ENCODE measurements at places on chromosomes 11 and 22.

DNA sequence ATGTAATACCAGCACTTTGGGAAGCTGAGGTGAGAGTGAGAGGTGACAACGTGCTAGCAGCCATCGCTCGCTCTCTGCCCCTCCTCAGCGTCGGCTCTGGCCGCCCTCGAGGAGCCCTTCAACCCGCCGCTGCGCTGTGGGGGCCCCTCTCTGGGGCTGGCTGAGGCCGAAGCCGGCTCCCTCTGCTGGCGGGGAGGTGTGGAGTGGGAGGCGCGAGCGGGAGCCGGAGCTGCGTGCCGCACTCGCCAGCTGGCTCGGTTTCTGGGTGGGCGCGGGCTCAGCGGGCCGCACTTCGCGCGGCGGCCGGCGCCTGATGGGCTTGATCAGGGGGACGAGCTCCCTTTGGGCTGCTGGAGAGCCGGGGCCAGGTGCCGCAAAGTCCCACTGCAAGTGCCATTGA is 98.9 kb upstream of the UBASH3B start:
- peak; percentile 79 for DNase-seq

DNA sequence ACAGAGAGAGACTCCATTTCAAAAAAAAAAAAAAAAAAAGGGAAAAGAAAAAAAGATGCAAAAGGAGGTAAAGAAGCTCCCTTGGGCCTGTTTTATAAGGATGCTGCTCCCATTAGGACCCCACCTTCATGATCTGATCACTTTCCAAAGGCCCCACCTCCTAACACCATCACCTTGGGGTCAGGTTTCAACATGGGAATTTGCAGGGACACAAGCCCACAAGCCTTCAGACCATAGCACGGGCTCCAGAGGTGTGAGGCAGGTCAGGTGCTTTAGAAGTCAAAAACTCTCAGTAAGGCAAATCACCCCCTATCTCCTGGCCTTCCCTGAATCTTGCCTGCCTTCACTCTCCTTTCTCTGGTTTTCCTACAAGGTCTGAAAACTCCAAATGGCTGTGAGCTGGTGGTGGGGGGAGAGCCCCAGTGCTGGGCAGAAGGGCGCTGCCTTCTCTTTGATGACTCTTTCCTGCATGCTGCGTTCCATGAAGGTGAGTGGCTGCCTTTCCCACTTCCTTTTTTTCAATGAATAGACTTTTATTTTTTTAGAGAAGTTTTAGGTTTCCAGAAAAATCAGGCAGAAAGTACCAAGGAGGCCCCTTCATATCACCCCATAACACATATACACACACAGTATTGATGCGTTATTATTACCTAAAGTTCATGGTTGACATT is 13.2 kb downstream of the ASPHD2 start:
- DNase-seq: no peak

- peak; percentile 56 for DNase-seq
Observed at GRCh38 chr22:46537225-46537945, at the start of gene CELSR1. Gene CELSR1, minus strand, starts transcription at chr22:46537620. Its CDS starts 450 bp downstream, at chr22:46537170.

GRCh38 chr11:59767225-59767611 is 12.0 kb downstream of the STX3 start:
- DNase-seq: no peak
